ENCODE measurements at places on chromosomes 3 and 15.

DNA sequence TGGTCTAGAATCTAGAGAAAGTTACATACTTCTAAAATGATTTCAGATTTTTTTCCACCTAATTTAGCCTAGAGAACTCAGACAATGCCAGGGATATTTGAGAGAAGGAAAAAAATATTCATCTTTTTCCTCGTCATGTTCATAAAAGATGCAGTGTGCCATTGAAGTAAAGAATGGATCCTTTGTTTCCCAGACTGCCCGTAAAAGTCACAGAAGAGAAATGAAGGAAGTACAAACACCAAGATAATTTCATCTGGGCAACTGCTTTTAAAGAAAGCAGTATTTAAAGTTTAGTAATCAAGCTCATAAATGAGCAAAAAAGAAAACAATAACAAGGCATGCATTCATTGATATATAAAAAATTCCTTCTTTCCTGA, 47.2 kb downstream of the TTC23 start:
- DNase-seq, result no peak

- DNase-seq, result no peak
Observed at GRCh38 chr15:40054855-40055575, 16.0 kb upstream of the SRP14 start.

GRCh38 chr3:82133070-82133606, 371.7 kb upstream of the GBE1 start:
- DNase-seq, result peak; percentile 21

GRCh38 chr15:93121973-93122910, 33.2 kb upstream of the RGMA start:
- DNase-seq, result no peak

DNA sequence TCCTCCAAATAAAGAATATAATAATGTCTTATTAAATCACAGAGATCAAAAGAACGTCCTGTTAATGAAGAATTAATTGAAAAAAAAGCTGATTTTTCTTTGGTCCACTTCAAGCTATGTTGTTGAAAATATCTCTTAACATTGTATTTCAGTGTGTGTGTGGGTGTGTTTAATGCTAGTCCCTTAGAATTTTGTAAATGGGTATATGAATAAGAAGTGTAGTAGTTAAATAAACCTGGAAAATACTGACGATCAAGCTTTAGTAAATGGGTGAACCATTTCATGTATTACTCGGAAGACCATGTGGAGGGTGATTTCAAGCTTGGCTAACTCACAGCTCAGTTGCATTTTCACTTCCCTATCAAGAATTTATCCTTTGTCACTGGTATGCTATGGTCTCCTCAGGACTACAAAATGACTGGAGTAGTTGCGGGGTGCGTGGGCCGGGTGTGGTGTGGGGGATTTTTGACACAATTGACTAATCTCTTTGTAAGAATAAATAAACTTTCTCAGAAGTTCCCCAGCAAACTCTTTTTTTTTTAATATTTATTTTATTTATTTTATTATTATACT, 586.4 kb downstream of the GRM7 start:
- DNase-seq, result no peak

DNA sequence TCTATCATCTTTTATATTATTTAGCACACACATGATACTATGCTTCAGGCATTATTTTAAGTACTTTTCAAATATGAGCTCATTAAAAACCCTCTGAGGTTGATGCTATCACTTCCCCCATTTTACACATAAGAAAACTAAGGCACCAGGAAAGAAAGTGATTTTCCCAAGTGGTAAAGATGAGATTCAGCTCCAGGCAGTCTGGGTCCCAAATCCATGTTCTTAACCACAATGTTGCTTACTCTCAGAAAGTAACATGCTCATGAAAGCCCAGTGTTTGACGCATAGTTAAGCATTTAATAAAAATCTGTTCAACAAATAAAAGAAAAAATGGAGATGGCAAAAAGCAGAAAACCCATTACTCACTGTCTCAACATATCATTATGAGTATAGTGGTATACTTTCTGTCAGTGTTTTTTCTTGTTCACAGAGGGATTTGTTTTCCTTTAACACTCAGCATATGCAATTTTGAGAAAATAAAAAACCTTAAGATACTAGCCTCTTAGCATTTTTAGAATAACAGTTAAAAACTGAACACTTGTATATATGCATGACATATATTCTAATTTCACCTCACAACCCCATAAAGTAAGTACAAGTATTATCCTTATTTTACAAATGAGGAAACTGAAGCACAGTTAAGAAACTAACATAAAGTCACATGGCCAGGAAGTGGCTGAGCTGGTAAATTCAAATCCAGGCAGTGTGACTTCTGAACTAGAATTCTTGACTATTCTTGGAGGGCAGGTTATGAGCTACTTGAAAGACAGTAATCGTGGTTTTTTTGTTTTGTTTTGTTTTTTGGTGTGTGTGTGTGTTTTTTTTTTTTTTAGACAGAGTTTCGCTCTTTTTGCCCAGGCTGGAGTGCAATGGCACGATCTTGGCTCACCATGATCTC, 10.4 kb downstream of the PEAK1 start:
- no peak for DNase-seq

- DNase-seq, result no peak
Observed at GRCh38 chr3:172640751-172641150, 70.1 kb downstream of the NCEH1 start.

DNA sequence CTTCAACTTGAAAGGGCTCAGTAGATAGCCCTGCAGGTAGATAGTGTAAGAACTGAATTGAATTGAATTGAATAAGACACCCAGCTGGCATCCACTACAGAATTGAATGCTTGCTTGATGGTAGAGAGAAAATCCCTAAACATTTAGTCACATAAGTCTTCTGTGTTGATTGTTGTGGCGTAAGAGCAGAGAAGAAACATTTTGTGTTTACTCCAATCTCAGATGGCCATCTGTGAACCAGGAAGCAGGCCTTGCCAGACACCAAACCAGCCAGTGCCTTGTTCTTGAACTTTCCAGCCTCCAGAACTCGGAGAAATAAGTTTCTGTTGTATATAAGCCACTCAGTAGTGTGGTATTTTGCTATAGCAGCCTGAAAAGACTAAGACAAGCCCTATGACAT, 43.6 kb downstream of the SST start:
- DNase-seq, result no peak

DNA sequence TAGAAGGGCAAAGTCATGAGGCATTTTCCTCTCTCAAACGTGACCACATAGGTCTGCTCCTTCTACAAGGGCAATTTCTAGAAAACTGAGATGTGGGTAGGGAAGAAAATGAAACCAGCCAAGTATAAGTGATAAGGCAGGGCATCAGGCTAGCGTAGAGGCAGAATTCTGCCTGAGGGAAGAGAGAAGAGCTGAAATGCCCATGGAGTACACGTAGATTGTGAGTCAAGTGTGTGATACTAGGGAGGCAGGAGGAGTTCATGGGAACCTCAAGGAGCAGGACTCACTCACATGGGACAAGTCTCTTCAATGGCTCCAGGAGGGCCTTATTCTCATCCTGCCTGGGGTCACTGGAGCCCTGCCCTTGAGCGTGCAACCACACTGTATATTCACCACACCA, 34.9 kb upstream of the PPP4R2 start:
- no peak for DNase-seq

- no peak for DNase-seq
Observed at GRCh38 chr3:72317491-72317890, 530.8 kb downstream of the SHQ1 start.

DNA sequence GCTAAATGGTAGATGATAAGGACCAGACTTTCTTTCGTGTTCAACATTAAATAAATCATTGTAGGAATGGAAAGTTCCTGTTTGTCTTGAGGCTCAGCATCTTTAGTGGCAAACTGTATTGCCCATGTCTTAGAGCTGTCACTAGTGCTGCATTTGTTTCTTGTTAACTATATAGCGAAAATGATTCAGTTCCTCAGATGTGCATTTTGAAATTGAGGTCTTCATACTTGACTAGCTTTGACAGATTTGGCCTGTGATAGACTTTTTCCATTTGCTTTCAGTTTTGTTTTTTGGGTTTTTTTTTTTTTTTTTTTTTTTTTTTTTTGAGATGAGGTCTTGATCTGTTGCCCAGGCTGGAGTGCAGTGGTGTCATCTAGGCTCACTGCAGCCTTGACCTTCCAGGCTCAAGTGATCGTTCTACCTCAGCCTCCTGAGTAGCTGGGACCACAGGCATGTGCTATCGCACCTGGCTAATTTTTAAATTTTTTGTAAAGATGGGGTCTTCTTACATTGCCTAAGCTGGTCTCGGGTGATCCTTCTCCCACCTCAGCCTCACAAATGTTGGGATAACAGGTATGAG, 9.5 kb upstream of the RPLP1 start:
- no peak for DNase-seq

GRCh38 chr3:110816008-110816407, 255.6 kb upstream of the NECTIN3 start:
- DNase-seq, result no peak

- DNase-seq, result no peak
Observed at GRCh38 chr3:45599424-45599886, 4.9 kb downstream of the LIMD1 start.

- DNase-seq, result no peak
Observed at GRCh38 chr3:46520531-46520930, 22.8 kb downstream of the RTP3 start.

- DNase-seq, result no peak
Observed at GRCh38 chr3:126895178-126896066, 87.5 kb upstream of the PLXNA1 start.

- DNase-seq, result no peak
Observed at GRCh38 chr3:9246189-9246588, 3.3 kb downstream of the SRGAP3 start.

DNA sequence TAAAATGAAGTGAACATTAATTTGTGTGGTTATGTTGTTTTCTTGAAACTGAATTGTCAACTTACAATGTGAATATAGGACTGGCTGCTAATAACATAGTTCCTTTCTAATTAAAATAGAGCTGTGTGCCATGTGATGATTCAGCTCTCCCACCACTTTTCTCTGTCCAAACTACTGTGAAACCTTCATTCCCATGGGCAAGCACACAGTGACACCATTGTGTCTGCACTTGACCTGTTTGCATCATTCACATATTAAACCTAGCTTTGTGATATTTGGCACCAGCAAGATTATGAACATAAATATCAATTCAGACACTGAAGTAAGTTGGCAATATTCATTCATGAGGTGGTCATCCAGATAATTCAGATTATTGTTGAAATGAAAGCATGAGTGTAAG, 78.8 kb upstream of the TCF12 start:
- no peak for DNase-seq

DNA sequence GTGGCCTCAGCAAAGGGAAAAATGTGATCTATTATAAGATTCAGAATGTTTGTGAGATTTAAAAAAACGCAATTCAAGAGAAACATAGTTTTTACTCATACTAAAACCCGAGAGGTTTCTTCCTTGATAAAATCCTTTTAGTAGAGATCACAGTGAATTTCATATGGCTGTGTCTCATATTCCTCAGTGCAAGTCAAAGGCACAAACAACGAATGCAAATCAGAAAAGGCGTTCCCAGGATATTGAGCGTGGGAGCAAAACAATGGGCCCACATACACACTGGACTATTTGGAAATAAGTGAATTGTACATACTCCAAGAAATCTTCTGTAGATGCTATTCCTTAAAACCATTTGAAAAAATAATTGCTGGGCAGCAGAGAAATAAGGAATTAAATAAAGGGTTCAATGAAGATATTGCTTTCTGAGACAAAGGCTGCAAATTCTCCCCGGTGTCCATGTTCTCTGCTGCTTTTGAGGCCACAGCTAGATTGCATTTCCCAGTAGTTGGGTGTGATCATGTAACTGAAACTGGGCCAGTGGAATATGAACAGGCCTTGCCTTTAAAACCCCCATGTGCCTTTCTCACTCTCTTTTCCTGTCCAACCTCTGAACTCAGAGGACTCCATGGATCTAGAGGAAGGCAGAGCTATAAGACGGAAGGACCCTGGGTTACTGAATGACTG, 144.6 kb upstream of the TBL1XR1 start:
- DNase-seq, result no peak

DNA sequence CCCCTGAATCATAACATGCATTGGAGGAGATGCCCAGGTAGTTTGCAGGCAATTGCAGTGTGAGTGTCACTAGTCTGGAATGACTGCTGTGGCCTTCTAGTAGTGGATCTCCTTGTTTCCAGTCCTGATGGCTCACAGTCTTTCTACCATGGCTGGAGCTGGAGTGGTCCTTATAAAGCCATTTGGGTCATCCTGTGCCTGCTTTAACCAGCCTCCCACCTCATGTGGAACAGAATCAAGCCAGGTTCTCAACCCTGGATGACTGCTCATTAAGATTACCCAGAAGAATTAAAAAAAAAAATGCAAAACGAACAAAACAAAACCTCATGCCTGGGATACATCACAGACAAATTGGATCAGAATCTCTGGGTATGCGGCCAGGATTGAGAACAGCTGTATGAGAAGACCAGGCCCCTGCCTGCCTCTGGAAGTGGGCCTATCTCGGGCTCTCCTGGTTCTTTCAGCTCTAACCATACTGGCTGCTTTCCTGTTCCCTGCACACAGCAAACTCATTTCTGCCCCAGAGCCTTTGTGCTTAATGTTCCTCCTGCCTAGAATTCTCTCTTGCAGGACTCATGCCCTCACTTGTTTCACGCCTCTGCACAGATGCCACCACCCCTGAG, 96.4 kb downstream of the ITPR1 start:
- DNase-seq, result no peak

DNA sequence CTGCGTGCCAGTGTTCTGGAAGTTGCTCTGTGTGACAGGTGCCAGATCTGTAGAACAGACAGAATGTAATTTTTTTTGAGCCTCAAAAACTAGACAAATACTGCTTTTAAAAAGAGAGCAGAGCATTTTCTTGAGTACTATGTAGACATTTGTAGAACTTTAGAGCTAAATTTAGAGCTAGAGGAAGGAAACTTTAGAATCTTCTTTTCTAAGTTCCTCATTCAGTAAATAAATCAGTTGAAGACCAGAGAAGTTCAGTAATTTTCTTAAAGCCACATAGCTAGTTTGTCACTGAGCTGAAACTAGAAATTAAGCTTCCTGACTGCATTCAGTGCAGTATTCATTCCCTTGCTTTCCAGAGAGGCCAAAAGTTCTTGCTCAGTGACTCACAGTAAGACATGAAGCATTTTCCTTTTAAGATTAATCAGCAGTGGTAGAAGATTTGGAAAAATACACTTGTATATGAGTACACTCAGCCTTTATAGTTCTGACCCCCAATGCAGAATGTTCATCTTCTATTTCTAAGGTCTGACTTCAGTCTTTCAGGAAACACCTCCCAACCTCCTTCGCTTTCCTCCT, 83.6 kb upstream of the TSEN2 start:
- DNase-seq, result peak; percentile 51

DNA sequence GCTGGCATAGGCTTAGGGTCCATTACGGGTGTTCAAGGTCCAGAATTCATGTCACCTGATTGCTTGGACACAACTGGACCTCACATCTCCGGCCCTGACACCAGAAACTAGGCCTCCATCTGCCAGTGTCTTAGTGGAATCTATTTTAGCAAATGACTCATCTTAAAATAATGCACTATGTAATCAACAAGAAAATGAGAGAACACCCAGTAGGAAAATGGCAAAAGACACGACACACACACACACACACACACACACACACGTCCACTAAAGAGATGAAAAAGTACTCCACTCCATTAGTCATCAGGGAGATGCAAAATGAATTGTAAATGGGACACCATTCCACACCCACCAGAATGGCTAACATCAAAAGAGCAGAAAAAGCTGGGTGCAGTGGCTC, 11.2 kb downstream of the APBA2 start:
- peak; percentile 56 for DNase-seq

Data from fibroblast of skin of left biceps (primary cell).